ENCODE measurements at places on chromosomes 2 and 18. TPM values are rescaled to one million over a fixed set of nuclear protein-coding genes. Genes with fewer than 3 reads are reported as not detected.

GRCh38 chr2:189951791-189952535 is 110.6 kb downstream of the MSTN start:
- no peak for DNase-seq

DNA sequence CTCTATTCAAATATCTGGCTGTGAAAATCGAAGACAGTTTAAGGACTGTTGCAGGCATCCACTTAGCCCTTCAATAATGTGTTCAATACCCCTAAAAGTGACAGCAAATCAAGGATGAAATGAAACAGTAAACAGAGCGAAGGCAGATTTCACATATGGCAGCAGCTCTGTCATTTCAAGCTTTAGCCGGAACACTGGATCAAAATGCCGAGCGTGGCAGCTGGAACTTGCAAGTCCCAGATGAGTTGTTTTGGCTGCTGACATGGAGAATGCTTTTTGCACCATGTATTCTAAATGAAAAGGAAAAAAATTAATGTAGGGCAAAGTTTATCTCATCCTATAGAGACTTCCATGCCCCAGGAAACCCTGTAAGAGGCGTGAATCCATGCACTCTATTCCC is 18.0 kb downstream of the LRRC30 start:
- DNase-seq = no peak

DNA sequence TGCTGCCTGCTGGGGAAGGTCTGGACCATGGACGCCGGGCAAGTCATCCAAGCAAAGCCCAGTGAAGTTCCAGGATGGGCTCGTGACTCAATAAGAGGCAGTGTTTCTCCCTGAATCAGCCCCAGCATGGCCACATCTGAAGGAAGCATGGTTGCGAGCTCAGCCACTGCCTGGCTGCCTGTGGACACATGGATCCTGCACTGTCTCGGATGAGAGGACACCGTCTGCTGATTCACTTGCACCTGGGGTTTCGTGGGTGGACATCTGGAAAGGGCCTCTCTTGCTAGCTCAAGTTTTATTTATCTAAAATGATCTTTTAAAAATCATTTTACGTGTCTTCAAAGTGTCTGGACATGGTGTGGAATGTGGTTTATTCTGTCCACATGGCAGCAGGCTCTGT is 224.8 kb upstream of the FN1 start:
- DNase-seq = peak; percentile 77

- DNase-seq = no peak
Measured at GRCh38 chr18:49853436-49853835, 40.1 kb upstream of the ACAA2 start.

C2orf49 gene
- 15.3 TPM for total RNA-seq

Data from chondrocyte (in vitro differentiated cells).